ENCODE measurements at places on chromosomes 6 and 20.
A peak's percentile ranks its signal among the peaks of the same experiment; 100 is the strongest.

- no peak for DNase-seq
Observed at GRCh38 chr6:128397996-128398395, 122.4 kb downstream of the PTPRK start.

DNA sequence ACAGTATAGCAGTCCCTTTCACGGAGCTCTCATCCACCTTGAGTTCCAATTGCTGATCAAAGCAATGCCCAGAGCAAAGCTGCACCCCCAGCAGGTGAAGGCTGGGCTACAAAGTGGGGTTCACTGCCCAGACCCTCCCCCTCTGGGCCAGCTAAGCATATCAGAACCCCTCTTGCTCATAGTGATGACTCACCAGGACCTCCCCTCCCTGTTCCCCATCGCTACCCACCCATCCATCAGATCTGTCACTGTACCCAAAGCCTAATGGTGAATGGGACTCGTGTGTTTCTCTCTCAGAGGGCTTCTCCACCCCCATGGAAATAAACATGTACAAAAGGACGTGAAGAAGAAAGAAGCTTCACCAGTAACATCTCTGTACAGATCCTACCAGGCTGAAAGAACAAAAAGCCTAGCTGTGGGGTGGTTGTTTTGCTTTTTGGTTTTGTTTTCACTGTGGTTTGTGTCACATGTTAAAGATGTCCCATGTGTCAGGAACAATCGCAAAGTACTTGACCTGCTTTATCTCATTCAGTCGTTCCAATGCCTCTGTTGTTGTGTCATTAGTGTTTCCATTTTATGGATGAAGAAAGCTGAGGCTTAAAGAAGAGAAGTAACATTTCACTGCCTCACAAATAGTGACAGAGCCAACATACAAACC lies 518.5 kb downstream of the CD83 start:
- no peak for DNase-seq

DNA sequence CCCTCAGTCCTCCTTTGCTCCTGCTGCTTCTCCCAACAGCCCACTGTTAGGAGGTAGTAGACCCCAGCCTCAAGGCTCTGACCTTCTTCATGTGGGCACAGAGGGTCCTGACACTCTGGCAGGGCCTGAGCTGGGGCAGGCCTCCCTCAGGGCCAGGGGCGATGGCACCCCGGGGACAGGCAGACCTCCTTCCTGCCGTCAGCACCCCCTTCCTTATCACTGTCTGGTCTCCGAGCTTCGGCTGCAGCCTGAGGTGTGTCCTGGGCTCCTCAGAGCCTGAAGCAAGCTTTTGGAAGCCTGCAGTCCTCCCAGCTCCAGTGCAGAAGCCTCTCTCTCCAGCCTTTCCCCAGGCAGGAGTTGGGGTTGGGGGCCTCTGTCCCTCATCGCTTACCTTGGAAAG lies 22.0 kb downstream of the SPDEF start:
- no peak for DNase-seq

GRCh38 chr6:24140591-24140990 lies 14.6 kb downstream of the NRSN1 start:
- no peak for DNase-seq

GRCh38 chr6:106086814-106087175 lies 659 bp downstream of the PRDM1 start:
- no peak for DNase-seq

DNA sequence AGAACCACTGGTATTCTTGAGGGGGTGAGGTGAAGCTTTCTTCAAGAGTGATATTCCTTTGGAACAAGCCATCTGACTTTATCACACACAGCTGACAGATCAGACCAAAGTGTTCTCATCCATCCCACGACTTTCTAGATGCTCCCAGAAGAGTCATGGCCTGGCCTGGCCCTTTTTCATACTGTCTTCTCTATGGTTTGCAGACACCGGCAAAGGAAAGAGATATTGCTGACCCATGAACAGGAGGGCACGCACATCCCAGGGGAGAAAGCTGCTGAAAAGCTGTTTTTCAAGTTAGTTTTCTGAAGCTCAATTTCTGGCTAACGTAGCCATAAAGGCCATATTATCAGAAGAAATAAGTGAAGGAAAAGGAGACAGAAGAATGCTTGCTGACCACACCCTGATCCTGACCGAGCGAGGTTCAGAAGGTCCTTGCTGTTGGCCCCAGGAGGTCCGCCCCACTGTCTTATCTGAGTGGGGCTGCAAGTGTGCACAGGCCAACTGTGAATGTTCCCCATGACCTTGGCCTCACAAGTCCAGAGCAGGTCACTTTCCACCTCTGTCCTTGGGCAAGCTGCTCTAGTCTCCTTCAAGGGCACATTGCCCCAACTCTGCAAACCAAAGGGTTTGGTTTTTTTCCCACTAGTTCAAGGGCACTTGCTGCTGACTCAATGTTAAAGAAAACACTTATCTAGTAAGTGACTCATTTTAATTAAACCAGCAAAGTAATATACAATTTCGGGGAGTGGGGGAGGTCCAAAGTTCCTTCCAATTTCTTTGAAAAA lies 2.0 kb downstream of the ACSS1 start:
- no peak for DNase-seq

DNA sequence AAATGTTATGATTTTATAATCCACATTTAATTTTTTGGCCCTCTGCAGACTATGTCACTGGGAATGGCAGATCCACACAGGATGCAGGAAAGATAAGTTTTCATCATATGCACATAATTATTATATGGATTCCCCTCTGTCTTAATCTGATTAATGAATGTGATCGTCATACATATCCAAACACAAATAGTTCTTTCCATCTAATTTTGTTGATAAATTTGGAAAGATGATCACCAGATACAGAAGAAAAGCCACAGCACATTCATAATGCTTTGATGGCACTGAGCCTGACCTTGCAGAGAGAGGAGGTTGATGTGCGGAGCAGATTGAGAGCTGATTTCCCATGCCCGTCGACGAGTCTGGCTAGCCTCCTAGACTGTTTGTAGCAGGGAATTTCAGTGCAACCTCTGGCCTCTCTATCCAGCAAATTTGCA lies 471.5 kb downstream of the EPM2A start:
- DNase-seq, result no peak

GRCh38 chr6:131657630-131658111 lies 20.6 kb downstream of the ENPP3 start:
- no peak for DNase-seq

GRCh38 chr6:37882724-37883413 lies 63.3 kb downstream of the ZFAND3 start:
- DNase-seq, result no peak

DNA sequence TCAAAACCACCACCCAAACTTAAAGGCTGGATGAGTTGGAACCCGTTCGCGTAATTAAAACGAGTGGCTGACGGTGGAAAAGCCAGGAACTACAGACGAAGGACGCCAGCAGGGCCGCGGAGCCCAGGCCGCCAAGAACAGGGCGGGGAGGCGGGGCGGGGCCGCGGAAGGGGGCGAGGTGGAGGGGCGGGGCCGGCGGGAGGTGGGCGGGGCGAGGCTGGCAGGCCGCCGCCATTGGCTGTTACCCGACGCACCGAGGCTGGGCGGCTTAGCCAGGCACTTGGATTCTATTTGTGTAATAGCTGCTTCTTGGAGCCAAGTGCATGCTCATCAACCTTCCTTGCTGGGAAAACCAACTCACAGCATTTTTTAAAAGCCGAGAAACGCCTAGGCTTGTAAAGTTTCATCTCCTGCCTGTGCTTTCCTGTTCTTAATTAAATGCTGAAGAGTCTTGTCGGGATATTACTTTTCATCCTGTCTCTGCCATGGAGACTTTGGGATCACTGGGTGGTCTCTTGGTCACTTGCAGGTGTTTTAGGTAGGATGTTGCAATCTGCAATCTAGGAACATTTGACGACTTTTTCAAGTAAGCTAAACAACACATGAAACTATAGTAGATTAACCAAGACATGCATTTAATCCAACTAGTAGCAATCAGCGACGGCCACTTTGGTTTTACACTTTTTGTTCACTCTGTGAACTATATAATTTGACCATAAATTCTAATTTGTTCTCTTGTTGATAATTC lies 245.0 kb downstream of the ARID1B start:
- peak; percentile 69 for DNase-seq

- DNase-seq, result no peak
Observed at GRCh38 chr6:89406141-89406540, 5.9 kb downstream of the RRAGD start.

GRCh38 chr6:119308048-119308570 lies 41.5 kb downstream of the MAN1A1 start:
- no peak for DNase-seq

- no peak for DNase-seq
Observed at GRCh38 chr6:107598091-107598490, 108.2 kb downstream of the SOBP start.

DNA sequence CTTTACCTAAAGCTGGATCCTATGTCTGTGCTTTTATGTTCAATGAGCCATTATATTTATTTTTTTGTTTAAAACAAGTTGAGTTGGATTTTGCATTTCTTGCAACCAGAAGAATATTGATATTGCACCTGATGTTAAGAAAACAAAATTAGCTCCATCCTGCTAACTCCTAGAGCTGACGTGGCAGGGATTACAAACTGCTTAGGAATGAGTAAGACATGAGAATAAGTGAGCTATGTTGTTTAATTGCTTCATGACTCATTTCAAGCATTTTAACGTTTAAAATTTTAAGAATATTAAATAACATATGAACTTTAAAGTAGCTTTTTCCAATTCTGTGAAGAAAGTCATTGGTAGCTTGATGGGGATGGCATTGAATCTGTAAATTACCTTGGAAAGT lies 663.5 kb downstream of the EPM2A start:
- no peak for DNase-seq

- DNase-seq, result no peak
Observed at GRCh38 chr6:132361101-132361500, 40.2 kb downstream of the MOXD1 start.

GRCh38 chr20:56423886-56424285 lies 11.8 kb downstream of the CASS4 start:
- no peak for DNase-seq
